ENCODE measurements at places on chromosomes 4 and X.

DNA sequence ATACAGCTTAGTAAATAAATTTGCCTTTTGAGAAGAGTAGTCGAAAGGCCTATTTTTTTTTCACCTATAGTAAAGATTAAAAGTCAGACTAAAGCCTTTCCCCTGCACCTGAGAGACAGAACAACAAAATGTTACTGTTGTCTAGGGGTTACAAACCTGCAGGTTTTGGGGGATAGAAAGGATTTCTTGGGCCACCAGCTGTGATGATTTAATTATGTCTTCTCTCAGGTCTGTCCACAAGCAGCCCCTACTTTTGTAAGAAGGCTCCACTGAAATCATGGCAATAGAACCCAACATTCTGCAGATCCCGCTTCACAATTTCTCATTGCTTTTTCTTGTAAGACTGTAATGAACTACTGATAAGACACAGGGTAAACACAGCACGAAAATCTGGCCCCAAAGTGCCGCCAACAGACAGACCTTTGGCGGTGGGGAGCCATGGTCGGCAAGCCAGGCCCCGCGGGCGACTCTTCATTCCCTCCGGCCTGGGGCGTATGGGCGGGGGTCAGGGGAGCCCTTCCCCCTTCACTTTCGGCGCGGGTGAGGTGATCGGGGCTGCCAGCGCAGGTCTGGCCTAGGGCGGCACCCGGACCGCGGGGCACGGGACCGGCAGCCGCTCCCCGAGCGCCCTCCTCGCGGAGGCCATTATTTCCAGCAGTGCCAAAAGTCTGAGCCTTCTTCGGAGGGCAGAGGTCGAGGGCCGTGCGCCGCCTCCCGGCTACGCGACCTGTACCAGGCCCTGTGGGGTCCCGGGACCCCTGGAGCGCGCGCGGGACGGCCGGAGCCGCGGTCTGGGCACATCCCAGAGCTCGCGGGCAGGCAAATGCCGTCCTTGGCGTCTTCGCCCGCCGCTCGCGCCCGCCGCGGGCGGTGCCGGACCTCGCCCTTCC lies 812 bp upstream of the KDM6A start:
- peak; percentile 20 for DNase-seq

DNA sequence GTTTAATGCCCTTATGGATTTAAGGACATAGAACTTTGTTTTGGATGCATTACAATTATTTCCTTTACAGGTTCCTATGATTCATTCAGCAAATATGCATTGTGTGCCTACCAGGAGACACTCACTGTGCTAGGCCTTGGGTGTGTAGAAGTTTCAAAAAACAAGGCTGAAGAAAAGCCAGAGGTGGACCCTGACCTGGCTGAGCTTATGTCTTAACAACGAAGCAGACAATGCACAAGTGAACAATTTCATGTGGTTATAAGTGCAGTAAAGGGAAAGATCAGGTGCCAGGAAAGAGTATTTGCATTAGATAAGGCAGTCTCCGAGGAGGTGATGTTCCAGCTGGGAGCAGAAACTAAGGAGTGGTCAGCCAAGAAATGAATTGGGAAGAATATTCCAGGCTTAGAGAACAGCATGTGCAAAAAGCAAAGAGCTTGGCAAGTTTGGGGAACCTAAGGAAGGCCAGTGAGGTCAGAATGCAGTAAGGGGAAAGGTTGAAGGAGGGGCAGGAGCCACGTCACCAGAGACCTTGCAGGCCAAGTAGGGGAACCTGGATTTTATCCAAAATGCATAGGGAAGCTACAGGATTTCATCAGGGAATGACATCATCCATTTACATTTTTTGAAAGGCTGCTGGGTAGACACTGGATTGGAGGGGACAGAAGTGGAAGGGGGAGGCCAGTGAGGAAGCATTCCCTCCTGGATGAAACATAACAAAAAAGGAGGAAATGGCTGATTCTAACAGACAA lies 193.6 kb downstream of the SOWAHB start:
- no peak for DNase-seq

GRCh38 chrX:347351-348117 lies 28.9 kb upstream of the GTPBP6 start:
- no peak for DNase-seq

DNA sequence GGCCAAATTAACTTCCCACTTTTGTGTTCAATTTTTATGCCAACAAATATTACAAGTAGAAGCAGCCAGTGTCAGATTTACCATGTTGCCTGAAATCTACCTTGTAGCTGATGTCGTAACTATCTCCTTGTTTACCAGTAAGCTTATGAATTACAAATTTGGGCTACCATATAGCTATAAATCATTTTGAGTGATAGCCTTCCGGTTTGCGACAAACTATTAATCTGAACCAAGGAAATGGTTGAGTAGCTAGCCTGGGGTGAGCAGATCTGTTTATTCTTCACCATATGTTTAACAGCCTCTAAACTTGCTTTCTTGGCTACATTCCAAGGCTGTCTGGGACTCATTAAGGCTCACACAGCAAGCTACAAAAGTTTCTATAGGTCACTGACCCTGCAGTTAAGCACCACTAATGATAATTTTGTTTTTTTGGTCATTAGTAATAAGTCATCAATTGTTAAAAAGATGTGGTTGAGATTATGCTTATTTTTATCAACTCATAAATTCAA lies 218.7 kb upstream of the SPOCK3 start:
- DNase-seq = no peak

DNA sequence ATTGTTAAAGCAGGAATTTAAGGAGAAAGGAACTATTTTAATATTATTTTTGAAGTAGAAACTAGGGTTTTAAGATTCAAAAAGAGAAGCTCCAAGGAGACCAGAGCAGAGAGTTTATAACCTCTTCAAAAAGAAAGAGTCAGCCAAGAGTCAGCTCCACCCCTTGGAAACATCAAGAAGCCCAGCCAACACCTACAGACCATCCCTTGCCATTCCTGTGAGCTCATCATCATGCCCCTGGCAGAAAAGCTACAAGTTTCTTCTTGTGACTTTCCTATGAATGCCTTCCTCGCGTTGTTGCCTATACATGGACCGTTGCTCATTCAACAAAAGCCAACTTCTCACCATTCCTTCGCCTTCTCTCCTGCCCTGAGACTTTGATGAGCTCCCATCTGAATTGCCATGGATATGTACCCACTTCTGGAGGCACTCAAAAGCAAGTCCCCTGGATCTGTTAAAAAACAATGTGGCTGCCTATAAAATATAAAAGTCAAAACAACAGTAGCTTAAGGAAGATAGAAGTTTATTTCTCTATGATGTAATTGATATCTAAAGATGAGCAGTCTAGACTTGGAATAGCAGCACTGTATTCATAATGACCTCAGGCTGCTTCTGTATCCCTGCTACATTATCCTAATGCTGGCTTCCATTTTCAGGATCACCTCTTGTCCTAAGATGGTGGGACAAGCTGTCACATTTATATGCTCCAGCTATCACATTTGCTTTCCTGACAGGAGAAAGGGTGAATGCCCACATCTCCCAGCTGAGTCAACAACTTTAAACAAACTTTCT lies 20.3 kb downstream of the PLRG1 start:
- DNase-seq = no peak

DNA sequence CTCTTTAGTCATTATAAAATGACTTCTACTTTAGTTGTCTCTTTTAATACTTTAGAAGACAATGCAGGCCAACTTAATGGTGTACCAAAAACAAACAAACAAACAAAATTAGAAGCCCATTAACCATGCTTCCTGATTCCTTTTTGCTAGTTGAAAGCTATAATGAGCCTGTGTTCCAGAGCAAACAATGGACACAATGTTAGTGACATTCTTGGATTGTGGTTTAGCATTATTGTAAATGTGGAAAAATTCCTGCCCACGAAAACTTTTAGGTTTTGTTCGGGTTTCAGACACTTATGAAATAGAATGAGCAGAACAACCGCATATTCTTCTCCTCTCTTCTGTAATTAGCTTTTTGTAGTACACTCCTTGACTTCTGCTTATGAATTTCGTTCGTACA lies 1682.7 kb upstream of the PCDH7 start:
- DNase-seq = no peak

- no peak for DNase-seq
These were observed 212.6 kb upstream of the AGTR2 start for GRCh38 chrX:115957862-115958490.

DNA sequence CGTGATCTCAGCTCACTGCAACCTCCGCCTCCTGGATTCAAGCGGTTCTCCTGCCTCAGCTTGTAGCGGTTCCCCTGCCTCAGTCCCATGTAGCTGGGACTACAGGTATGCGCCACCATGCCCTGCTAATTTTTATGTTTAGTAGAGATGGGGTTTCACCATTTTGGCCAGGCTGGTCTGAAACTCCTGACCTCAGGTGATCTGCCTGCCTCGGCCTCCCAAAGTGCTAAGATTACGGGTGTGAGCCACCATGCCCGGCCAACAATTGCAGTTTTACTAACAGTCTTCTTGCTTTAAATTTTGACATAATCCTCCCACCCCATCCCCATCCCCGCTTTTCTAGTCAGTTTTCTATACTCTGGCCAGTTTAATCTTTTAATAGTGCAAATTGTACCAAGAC lies 112.0 kb downstream of the CFAP299 start:
- DNase-seq = no peak

GRCh38 chrX:133337250-133337649 lies 78.0 kb downstream of the GPC4 start:
- DNase-seq = no peak

GRCh38 chr4:144714166-144714565 lies 68.2 kb downstream of the HHIP start:
- no peak for DNase-seq

GRCh38 chr4:37043342-37043741 lies 201.2 kb upstream of the NWD2 start:
- no peak for DNase-seq

DNA sequence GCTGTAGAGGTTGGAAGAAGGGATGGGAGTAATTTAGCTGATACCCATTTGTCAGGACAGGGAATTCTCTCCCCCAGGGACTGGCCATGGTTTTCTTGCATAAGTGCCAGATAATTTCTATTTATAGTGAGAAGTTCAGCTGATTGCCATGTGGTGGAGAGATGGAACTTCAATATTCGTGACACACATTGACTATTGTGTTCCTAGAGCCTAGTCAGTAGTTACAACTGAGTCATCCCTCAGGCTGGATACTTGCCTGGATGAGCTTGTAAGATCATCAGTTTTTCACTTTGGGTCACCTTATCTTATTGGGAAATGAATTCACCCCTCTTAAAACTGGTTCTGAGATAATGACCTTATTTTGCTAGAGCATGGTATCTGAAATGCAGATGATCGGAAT lies 32.2 kb downstream of the CFAP299 start:
- DNase-seq = no peak

GRCh38 chr4:81030981-81031791 lies 678 bp downstream of the BMP3 start:
- no peak for DNase-seq

DNA sequence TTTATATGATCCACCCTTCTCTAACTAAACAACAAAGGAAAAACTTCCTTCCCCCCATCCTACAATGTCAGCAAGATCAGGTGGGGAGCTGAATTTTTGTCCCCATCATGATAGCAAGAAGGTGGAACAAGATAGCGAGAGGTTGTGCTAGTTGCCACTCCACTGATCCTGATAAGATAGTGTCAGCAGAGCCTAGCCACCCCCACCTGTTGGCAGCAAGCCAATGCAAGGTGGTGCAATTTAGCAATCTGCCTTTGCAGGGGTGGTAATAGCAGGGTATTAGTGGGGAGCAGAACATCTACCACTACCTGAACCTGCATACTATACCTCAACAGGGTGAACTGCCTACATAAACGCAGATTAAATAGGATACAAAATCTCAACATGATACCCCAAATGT lies 80.2 kb upstream of the MAMLD1 start:
- DNase-seq = no peak

GRCh38 chr4:39613093-39613656 lies 25.5 kb downstream of the SMIM14 start:
- no peak for DNase-seq

GRCh38 chrX:120023259-120023658 lies 54.2 kb downstream of the RHOXF2B start:
- DNase-seq = no peak

DNA sequence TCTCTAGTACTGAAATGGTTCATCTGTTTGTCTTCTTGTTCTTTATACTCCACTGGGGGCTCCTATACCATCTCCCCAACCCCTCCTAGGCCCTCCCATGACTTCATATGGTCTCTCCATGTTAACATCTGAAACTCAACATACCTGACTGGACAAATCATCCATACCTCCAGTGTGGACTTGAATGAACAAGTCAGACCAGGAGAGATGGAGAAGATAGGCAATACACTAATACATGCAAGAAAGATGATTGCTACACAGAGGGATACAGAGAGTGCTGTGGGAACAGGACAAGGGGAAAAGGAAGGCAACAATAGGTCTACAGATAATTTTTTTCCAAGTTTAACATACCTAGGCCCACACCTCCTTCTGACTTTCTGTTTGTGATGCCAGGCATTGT lies 175.1 kb downstream of the FHIP1A start:
- DNase-seq = no peak

GRCh38 chr4:165613581-165613980 lies 234.8 kb downstream of the CPE start:
- no peak for DNase-seq

DNA sequence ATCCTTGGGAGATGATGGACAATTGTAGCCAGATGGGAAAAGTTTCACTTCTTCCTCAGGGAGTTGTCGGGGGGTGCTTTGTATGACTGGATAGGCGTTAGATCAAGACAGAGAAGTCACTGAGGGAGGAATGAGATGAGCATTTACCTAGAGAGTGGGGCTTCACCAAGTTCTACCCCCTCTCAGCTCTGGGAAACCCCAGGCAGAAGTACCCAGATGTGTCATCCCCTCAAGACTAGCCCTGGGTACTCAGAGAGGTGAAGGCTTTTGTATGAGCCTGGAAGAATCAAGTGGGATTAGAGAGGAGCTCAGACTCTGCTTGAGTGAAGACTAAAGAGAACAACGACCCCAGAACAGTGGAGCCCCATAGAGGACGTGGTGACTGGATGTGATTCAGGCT lies 1.9 kb downstream of the MAGEB1 start:
- no peak for DNase-seq

DNA sequence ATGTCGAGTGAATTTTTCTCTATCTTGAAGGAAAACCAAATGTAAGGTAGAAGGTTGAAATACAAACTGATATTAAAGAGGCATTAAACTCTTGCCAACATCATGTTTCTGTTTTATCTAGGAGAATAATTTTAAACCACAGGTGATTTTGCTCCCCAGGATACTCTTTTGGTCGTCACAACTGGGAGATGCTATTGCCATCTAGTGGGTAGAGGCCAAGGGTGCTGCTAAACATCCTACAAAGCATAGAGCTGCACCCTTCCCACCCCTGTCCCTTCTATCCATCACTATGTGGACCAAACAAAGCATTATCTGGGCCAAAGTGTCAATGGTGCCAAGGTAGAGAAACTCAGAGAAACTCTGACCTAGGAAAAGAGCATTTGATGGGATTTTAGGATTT lies 154.6 kb upstream of the MAGEB2 start:
- DNase-seq = no peak

- DNase-seq = no peak
These were observed 44.3 kb downstream of the TASL start for GRCh38 chrX:30533266-30533665.

GRCh38 chr4:40455340-40455902 lies 120.3 kb downstream of the CHRNA9 start:
- DNase-seq = no peak

GRCh38 chrX:38069991-38070390 lies 63.6 kb downstream of the SYTL5 start:
- no peak for DNase-seq

All from Kasumi-1 (cell line).